ENCODE measurements at places on chromosomes 2 and 18. TPM values are rescaled to one million over a fixed set of nuclear protein-coding genes. Genes with fewer than 3 reads are reported as not detected.

Gene GLB1L
- 13.5 TPM for total RNA-seq

Gene AFG3L2
- total RNA-seq: 44.8 TPM

Gene CGREF1
- total RNA-seq: 11.0 TPM

Gene CRYGC
- not detected for total RNA-seq

Gene KIF1A
- not detected for total RNA-seq

Gene ANO7
- total RNA-seq: 1.7 TPM

Gene CERS6
- 23.1 TPM for total RNA-seq

Data from mesenteric fat pad (tissue), 1 donor.